ENCODE measurements at places on chromosomes 1 and 21.

GRCh38 chr21:31564439-31564838, 95.1 kb upstream of the SOD1 start:
- no peak for DNase-seq

GRCh38 chr1:218473522-218473921, 128.4 kb downstream of the TGFB2 start:
- DNase-seq: no peak

DNA sequence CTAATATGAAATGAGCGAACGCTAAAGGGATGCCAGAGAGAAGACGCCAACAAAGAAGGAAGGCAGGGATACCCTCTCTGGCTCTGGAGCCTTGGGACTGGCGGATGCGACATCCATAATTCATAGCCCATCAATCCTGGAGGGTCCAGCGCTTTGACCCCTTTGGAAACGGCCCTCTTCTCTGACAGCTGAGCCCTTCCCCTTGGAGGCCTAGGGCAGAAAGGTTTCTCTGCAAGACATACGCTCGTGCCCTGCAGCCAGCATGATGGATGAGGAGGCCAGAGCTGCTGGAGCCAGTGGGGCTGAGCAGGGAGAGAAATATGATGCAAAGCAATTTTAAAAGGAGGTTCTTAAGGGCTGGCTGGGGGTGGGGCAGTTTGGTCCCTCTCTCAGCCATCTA, 22.2 kb downstream of the OPTC start:
- DNase-seq: no peak

- DNase-seq: no peak
These were observed 613.3 kb upstream of the PLXNA2 start for GRCh38 chr1:208857465-208857864.

DNA sequence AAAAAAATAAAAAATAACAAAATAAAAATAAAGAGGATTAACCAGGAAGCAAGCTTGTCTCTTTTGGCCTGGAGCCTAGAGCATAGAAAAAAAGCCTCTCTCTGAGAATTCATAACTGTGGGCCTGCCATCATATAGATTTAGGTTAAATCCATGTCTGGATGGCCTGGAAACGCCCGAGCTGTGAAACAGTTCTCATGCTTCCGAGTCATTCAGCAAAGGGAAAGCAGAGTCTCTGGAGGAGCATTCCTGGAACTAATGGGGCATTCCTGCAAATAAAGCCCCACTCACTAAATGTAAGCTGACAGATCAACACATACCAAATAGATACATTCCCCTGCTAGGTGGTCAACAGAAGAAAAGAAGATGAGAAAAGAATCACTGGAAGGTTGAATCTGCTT, 75.8 kb upstream of the GNG4 start:
- DNase-seq: no peak

GRCh38 chr1:232421143-232421796, 208.7 kb downstream of the SIPA1L2 start:
- DNase-seq: no peak

All from D721Med (cell line).